ENCODE measurements at places on chromosomes 1 and 21.

- no peak for DNase-seq
These were observed 478.2 kb downstream of the NPHP4 start for GRCh38 chr1:5513846-5514526.

GRCh38 chr1:46284597-46285564, 18.5 kb downstream of the LRRC41 start:
- no peak for DNase-seq

GRCh38 chr1:206797534-206798383, 25.5 kb upstream of the IL10 start:
- DNase-seq: peak; percentile 65

GRCh38 chr1:51253691-51254090, 17.6 kb downstream of the RNF11 start:
- no peak for DNase-seq

- peak; percentile 61 for DNase-seq
These were observed at the start of gene C1orf87 for GRCh38 chr1:60073605-60074278. TSS of gene C1orf87 (minus strand) at chr1:60073770. CDS start at chr1:60072643, 1,127 bp downstream.

GRCh38 chr1:30343562-30343961, 379.8 kb downstream of the MATN1 start:
- DNase-seq: no peak

DNA sequence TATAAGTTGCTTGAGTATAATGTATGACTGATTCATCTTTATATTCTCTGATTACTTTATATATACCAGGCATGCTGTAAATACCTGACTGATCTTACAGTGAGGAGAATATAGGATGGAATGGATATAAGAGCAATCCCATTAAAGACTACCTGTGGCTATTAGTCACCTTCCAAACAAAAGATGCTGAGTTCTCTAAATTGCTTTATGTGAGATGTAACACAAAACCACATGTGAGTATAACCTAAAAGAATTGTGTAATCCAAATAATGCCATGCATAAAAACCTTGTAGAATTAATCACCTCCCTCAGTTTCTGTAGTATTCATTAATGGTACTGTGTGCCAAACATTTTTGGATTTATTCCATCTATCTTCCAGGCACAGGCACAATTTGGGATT, 134.6 kb upstream of the LRRC7 start:
- DNase-seq: no peak

GRCh38 chr21:10521091-10521598, at the start of gene TPTE:
TSS of gene TPTE (plus strand) at chr21:10521583. CDS start at chr21:10538724, 17,141 bp downstream.
- DNase-seq: no peak

DNA sequence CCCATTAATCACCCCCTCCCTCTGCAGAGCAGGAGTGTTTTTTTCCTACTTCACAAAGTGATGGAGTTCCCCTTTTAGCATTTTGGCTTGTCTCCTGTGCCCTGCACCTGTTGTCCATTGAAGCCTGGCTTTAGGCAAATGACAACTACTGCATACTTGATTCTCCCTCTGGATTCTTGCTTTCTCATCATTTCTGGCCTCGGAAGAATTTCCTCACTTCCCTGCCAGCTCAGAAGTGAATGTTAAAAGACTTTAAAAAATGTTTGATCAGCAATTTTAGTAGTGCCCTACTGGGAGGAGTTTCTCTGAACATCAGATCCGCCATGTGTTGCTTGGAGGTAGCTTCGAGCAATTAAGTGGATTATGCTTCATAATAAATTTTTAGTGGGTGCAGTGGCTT, 28.1 kb downstream of the RCOR3 start:
- DNase-seq: no peak

DNA sequence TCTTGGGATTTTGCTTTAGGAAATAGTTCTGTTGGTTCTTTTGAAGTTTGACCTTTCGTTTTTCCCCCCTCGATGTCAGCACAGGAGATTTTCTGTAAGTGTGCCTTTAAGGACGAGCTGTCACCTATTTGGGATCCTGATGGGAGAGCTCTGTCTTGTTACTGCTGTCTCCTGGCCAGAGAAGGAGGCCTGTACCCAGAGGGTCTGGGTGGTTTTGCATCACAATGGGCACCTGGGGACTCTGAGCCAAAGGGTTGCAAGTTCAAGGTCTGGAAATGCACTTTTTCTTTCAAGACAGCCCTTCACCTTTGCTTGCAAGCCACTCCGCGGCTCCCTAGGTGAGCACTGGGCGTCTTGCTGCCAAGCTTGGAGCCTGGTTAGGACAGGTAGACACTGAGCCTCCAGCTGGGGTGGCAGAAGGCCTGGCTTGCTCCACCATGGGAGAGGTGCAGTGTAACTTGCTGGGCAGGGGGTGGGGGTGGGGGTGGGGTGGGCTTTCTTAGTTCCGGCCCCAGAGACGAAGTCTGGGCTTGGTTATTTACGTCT, 2.9 kb downstream of the AJAP1 start:
- DNase-seq: no peak

DNA sequence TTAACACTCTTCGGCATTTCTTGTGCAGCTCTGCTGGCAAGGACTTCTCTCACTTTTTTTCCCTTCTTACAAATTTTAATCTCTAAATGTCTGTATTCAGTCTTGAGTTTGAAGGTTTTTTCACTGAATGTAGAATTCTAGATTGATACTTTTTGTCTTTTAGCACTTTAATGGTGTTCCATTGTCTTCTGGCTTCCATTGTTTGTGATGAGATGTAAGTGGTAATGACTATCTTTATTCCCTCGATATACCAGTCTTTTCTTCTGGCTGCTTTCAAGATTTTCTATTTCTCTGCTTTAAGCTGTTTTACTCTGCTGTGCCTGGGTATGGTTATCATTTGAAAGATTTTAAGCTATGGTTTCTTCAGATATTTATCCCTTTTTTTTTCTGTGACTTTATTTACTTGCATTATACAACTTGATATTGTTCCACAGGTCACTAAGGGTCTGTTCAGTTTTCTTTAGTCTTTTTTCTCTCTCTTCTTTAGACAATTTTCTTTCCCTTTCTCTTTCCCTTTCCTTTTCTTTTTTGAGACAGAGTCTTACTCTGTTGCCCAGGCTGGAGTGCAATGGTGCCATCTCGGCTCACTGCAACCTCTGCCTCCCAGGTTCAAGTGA, 35.8 kb downstream of the DYRK1A start:
- DNase-seq: no peak

DNA sequence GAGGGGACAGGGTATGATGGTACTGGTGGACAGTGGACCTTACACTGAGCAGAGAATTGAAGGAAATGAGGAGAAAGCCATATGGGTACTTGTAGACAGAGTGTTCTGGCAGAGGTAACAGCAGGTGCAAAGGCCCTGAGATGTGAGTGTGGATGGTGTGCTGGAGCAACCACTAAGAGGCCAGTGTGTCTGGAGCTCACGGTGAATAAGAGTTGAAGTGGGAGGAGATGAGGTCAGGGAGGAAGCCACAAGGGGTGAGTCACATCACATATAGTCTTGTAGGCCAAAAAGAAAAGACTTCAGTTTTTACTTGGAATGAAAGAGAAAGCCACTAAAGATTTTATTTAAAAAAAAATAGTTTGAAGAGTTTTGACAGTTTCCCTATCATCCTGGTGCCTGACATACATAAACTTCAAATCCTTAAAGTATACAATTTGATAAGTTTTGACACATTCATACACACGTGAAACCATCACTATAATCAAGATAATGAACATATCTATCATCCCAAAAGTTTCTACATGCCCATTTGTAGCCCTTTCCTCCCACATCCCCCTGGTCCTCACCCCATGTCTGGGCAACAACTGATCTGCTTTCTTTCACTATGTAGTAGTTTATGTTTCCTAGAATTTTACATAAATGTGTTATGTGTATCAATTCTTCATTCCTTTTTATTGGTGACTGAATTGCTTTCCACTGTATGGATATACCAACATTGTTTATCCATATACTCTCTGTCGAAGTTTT, 148.4 kb downstream of the GPATCH2 start:
- no peak for DNase-seq

GRCh38 chr21:46421756-46422555, 36.7 kb upstream of the DIP2A start:
- DNase-seq: no peak

- no peak for DNase-seq
These were observed 61.8 kb downstream of the RGS13 start for GRCh38 chr1:192697771-192698170.

- no peak for DNase-seq
These were observed 8.8 kb upstream of the FABP3 start for GRCh38 chr1:31381394-31382294.

DNA sequence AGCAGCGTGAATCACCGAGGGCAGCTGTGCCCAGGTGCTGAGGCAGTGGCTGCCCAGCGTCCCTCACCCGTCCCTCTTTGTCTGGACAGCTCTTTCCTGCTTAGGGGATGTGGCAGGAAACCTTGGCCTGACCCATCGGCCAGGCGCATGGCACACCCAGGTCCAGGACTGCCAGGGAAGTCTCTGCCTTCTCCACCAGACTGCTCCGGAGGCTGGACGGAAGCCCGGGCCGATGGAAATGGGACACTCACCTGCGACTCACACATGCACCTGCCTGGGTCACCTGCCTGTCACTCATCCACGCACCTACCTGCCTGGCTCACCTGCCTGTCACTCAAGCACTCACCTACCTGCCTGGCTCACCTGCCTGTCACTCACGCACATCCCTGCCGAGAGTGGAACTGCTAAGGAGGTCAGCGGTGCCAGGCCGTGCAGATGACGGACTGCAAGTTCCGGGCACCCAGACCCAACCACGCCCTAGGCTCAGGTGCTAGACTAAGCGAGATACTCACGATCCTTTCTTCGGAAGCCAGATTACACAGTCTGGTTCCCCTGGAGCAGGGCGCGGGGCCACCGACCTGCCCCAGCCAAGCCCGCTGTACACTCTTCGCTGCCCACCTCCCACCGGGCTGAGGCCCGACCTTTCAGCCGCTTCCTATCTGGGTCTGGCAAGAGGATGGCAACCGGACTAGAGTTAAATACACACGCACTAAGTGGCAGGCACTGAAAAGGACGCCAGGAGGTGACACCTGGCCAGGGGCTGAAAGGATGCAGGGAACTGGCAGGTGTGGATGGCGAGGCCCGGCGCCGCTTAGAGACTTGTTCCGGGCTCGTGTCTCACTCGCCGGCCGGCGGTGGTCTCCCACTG, 1.1 kb downstream of the UBE2J2 start:
- DNase-seq: no peak
